ENCODE measurements at places on chromosomes 7 and 10.

DNA sequence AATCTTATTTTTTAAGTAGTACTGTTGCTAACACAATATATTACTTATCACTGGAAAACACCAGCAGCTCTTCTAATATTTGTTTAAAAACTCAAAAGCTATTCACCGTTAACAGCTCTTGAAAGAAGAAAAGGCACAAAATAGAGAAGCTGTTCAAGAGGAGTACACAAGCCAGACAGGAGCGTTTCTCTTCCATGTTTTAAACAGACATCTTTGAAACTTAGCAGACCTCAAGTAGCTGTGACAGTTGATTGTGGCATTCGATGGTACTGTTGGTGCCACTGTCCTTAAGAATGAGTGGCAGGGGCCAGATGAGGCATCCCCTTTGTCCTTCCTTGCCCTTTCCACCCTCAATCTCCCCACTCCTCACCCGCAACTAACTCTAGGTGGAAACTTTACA, 81.6 kb upstream of the PRR15 start:
- DNase-seq = no peak

DNA sequence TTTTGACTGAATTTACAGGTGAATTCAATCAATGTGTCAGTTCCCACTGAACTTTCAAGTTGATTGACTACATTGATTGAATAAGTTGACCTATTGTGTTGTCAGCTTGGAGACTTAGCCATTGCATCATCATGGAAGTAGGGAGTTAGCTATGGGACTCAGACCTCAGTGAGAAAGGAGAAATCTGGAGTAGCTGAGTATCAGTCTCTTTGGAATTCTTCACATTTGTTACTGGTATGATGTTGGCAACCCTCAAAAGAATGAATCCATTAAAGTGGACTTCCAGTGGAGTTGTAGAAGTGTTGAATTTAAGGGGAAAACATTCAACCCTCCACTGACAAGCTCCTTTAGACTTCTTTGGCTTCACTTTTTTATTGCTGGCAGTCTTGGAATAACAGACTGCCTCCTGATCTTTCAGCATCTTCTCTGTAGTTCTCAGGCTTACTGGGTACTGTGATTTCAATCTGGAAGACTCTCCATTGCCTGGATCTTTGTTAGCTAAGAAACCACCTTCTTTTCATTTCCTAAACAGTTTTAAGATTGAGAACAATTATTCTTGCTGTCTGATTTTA, 160.3 kb upstream of the NRP1 start:
- no peak for DNase-seq

- no peak for DNase-seq
Observed at GRCh38 chr7:2610898-2611297, 20.9 kb upstream of the TTYH3 start.

GRCh38 chr10:110966146-110966545, 46.7 kb downstream of the SHOC2 start:
- no peak for DNase-seq

- no peak for DNase-seq
Observed at GRCh38 chr7:127413962-127414361, 21.5 kb upstream of the ZNF800 start.

- no peak for DNase-seq
Observed at GRCh38 chr10:73332379-73332778, 26.3 kb downstream of the CFAP70 start.

DNA sequence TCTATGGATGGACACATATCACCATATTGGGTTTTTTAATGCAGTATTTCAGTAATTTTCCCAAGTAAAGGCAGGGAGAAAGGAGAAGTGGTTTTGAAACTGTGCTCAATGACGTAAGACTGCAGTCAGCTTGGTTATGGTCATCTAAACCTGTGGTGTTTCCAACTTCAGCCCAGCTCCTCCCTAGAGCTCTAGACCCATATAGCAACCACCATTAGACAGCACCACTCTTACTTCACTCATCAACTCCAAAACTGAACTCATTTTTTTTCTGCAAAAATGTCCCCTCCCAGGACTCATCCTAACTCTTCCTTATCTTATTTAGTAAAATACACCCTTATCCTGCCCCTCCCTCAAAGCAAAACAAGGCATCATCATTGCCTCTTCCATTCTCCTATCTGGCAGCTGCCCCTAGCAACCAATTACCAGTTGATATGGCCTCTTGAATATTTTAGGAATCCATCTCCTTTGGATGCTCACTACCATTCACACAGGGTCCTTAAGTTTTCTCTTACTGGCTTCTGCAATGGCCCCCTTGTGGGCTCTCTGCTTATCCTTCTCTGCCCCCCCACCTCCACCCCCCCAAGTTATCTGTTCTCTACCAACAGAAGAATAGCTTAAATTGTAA, 1.5 kb upstream of the RALA start:
- DNase-seq = no peak

DNA sequence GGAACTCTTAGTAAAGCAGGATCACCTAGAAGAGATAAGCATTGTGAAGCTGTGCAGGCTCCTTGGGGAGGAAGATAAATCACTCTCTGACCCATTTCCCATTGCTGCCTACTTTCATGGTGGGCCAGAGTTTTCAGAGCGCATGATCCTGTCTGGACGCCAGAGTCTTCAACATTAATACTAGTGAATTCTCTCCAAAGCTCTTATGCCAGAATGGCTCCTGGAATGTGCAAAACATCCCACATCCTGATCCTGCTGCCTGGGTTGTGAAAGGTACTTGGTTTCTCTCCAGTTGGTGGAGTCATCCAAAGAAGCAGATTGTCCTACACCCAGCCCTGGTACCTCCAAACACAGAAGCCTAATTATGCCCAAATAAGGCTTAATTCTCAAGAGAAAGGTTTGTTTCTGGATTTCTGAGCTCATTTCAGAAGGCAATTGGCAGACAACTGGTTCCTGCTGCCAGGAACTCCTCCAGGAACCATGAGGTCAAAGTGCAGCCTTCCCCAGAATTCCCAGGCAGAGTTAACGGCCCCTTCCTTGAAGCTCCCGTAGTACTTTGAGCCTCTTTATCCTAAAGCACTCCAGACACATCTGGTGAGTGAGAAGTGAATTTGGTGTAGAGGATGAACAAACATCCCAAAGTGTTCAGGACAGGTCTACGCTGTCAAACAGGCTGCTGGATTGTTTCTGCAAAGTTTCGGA, 495.2 kb downstream of the PLXNA4 start:
- DNase-seq = peak; percentile 15

- DNase-seq = no peak
Observed at GRCh38 chr10:103109821-103110220, 83.3 kb downstream of the NT5C2 start.

- DNase-seq = no peak
Observed at GRCh38 chr10:70140297-70140696, 6.2 kb downstream of the TYSND1 start.

- DNase-seq = no peak
Observed at GRCh38 chr10:103780242-103781149, 74.9 kb downstream of the SH3PXD2A start.

DNA sequence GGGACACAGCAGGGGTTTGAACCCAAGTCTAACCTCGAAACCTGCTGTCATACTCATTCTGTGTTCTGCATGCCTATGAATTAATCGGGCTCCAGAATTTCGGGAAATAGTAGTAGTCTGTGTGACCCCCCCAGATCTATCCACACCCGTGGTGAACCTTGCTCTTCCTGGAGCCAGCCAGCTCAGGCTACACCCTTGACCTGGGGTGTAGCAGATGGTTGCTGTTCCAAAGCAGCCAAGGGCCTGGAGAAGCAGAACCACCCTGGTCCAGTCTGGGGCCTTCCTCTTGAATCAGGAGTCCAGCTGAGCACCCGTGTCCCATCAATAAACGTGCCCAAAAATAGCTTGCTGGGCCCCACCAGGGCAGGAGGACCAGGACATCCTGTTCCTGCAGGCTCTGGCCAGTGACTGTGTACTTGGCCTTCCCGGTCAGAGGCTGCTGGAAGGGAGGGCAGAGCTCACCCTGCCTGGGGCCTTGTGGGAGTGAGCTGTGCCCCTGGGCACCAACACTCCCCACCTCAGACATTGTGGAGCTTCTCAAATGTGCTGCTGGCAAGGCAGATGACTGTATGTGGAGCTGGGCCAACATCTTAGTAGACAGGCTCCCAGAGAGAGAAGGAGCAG, 101.2 kb upstream of the ZNF716 start:
- DNase-seq = no peak

DNA sequence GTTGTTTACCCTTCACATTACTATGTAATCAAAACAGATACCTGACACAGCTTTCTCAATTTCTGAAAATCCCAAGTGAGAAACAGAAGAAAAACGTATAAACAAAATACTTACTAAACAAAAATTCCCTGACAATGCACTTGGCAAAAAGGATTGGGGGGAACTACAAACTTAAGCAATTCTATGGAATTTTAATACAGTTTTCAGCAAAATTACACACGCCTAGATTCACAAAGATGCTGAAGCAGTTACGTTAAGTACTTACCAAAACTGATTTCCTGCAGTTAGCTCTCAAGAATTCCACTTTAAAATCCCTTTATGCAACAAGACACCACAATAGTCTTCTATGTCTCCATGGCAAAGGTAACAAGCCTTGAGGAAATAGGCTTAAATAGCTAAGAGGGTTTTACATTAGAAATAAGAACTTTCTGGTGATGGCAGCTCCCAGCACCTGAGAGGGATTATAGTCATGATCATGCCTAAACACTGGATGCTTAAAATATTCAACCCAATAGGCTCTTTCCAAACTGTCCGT, 10.8 kb downstream of the TOMM7 start:
- no peak for DNase-seq

Data from ovary (tissue), 10 donors.